Posterior vena cava (tissue), 2 donors: ENCODE measurements at places on chromosomes 11 and 22.

DNA sequence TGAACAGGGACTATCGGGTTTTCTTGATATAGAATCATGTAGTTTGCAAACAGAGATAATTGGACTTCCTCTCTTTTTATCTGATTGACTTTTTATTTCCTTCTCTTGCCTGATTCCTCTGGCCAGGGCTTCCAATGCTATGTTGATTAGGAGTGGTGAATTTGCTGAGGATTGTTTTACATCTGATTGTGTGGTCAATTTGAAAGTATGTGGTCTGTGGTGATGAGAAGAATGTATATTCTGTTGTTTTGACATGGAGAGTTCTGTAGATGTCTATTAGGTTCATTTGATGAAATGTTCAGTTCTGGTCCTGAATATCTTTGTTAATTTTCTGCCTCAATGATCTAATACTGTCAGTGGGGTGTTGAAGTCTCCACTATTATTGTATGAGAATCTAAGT lies 713.2 kb upstream of the CCDC179 start:
- no peak for DNase-seq

DNA sequence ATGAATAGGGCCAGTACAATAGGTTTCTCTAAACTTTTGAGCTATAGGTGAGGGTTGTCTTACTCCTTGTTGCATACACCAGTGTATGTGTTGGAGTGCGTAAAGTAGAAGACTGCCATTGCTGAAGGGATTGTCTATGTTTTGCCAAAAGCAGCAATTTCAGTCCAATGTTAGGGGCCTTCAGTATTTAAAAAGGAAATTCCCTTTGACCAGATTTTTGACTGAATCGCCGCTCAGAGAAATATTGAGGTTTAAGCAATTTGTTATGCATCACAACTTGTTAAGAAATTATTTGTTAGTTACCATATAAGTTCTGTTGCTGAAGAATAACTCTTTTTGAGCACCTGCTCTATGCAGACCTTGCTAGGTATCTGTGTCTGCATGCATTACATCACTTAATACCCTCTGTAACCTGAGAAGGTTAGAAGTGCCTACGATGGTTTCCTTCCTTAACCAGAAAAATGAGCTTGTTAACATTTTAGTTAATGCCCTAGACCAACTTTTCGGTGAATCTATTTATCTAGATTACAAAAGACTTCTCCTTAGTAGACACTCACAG lies 33.9 kb downstream of the MMP20 start:
- DNase-seq = no peak

GRCh38 chr11:71118671-71119250 lies 133.6 kb downstream of the SHANK2 start:
- no peak for DNase-seq

DNA sequence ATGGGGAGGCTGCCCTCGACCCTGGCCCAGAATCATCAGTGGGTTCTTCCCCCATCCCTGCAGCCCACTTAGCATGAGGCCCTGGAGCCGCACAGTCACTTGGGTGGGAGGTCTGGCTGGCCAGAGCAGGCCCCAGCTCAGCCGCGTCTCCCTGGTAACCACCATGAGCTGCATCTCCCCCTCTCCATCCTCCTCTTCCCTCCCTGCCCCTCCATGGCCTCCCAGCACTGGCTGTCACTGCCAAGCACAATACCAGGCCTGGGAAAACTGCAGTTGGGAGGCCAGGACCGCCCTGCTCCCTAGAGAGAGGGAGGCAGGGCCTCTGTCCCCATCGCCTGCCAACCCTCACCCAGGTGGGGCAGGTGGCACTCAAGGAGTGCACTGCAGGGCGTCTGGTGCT lies 8.0 kb downstream of the CSDC2 start:
- DNase-seq = no peak

GRCh38 chr11:108614086-108614485 lies 20.5 kb upstream of the EXPH5 start:
- DNase-seq = no peak
